ENCODE measurements at places on chromosomes 3 and 15.

- DNase-seq = no peak
Measured at GRCh38 chr3:25547943-25548674, 116.6 kb downstream of the TOP2B start.

GRCh38 chr3:123678108-123678511 lies 93.3 kb upstream of the HACD2 start:
- no peak for DNase-seq

- DNase-seq = no peak
Measured at GRCh38 chr3:128764863-128765262, 38.9 kb downstream of the RAB7A start.

- DNase-seq = no peak
Measured at GRCh38 chr3:72444656-72445223, 403.5 kb downstream of the SHQ1 start.

- DNase-seq = no peak
Measured at GRCh38 chr15:58026051-58026450, 39.5 kb downstream of the ALDH1A2 start.

All from NCI-H1105 (cell line).